Activated CD8-positive, alpha-beta memory T cell treated with anti-CD3 and anti-CD28 coated beads for 24 hours (primary cell): ENCODE measurements at places on chromosomes 11 and 22.

DNA sequence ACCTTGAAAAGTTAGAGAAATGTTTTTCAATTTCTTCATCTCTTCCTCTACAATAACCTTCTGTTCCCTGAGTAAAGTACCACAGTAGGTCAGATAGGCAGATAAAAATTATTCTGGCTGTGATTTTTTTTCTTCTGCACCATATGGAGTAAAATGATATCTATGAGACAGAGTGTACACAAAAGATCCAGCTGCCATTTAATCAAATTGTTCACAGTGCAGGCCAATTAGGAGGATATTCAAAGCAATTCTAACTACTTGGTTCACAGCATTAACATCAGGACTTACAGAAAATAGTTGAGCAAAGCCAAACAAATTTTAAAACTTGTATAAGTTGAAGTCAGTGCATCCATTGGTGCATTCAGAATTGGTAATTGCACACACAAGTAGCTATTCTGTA, 147.9 kb upstream of the LUZP2 start:
- DNase-seq, result no peak

- no peak for DNase-seq
Observed at GRCh38 chr11:77152846-77153245, 24.8 kb downstream of the MYO7A start.

DNA sequence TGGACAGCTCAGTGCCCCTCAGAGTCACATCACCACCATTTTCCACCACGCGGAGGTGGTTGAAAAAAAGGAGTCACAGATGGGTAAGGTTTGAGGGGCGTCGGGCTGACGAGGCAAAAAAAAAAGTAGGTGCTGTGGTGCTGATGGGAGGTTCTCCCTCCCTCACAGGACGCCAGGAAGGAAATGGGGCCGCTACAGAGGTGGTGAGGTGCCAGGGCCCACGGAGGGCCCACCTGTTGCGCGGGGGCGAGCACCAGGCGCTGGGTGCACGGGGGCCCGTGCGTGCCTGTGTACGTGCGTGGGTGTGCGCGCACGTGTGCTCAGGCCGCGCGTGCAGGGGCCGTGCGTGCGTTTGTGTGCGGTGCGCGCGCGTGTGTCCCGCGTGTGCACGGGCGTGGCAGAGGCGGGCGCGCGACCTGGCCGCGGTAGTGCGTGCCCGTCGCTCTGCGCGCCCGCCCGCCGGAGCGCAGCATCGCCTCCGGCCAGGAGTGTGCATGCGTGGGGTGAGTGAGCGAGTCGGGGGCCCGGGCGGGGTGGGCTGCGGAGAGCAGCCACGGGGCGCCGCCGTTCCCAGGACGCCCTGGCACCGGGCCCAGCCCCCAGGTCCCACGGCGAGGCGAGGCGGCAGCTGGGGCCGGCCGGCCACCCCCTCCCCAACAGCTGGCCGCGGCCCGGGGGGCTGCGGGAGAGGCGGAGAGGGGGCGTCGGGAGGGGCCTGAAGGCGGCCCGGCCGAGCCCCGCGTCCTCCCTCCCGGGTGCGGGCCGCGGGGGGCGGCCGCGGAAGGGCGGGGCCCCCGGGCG, 2.8 kb downstream of the PDGFB start:
- no peak for DNase-seq

- DNase-seq, result peak; percentile 79
Observed at GRCh38 chr11:57649826-57650738, at the start of gene YPEL4. YPEL4 (minus strand) TSS chr11:57649912; CDS start chr11:57647107, 2,805 bp downstream.

- DNase-seq, result no peak
Observed at GRCh38 chr11:117579161-117579560, 217.9 kb downstream of the DSCAML1 start.

DNA sequence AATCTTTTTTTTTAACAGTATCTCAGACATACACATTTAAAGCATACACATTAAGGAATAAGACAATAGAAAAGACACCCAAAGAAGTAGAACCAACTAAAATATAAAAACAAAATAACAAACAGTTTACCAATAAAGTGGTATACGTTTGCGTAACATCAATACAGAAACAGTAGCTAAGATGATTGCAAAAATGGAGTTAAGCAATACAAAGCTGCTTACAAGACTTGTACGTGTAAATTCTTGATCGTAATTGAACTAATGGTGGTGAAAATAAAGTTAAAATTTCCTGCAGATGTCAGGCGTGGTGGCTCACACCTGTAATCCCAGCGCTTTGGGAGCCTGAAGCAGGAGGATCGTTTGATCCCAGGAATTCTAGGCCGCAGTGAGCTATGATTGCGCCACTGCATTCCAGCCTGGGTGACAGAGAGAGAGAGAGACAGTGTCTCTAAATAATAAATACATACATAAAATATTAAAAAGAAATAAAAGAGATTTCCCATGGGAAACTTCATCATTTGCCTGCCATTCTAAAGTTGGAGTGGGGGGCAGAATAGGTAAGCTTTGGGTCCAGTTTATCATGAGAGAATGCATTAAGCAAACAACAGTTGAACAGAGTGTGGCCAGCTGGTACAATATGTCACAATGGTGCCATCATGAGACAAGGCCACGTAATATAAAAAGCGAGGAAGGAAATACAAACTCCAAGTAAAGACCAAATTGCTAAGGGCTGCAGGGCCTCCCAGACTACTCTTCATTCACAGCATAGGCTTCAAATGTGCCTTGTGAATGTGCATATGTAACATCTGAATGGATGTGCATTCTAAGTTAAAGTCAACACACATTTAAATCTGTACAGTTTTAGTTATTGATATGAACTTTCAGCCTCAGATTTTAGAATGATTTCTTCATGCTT, 38.9 kb upstream of the EED start:
- DNase-seq, result no peak

DNA sequence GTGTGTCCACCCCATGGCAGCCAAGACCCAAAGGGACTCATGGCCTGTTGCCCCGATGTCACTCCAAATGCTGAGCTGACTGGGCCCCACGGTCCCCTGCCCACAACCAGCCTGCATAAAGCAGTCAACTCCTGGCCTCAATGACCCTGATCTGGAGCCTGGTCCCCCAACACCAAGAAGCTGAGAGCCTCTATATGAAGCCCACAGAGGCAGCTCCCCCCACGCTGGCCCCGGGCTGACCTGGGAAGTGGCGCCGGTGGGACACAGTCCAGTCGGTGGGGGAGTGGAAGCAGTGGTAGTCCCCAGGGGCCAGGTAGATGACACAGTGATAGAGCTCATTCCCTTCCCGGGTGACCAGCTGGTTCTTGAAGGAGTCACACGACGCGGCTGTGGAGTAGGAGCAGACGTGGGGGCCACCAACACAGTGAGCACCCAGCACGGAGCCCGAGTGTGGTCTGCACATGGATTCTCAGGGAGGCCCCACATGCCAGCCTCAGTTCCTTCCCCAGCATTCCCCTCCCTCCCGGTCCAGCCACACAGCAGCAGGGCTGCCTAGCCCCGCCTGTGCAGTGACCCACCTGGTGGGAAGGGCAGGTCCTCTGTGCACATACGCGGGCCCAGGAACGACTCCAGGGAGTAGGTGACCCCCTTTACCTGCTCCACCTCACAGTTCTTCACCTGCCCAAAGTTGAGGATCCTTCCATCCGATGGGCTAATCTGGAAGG, 41.1 kb downstream of the PISD start:
- no peak for DNase-seq
